ENCODE measurements at places on chromosomes 12 and 14.
A peak's percentile ranks its signal among the peaks of the same experiment; 100 is the strongest.

GRCh38 chr12:26402648-26403047 lies 207.3 kb downstream of the SSPN start:
- DNase-seq, result no peak

DNA sequence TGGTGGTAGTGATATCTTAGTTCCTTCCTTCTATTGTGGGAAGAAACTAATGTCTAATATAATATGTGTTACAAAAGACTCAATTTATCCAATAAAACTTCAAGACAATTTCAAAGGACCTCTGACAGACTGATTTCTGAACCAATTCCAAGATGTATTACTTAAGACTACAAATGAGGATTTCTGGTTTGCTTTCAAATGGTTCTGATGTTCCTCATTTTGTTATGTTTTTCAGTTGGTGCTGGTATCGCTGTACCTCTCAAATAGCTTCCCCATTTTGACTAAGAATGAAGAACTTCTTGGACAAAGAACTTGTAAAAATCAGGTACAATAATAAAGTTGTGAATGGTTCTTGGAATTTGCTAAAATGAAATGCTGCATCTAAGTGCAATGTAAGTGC lies 19.4 kb upstream of the MBIP start:
- no peak for DNase-seq

DNA sequence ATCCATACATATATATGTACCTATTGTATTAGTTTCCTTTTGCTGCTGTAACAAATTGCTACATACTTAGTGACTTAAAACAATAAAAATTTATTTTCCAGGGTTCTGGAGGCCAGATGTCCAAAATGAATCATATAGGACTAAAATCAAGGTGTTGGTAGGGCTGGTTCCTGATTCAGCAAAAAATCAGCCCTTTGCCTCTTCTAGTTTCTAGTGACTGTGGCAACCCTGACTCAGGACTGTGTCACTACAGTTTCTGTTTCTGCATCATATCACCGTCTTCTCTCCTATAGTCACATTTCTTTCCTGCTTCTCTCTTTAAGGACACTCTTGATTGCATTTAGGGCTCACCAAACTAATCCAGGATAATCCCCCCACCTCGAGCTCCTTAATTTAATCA lies 386.3 kb upstream of the TBX3 start:
- DNase-seq, result no peak

GRCh38 chr12:75581515-75581914 lies 70.1 kb upstream of the KRR1 start:
- no peak for DNase-seq

DNA sequence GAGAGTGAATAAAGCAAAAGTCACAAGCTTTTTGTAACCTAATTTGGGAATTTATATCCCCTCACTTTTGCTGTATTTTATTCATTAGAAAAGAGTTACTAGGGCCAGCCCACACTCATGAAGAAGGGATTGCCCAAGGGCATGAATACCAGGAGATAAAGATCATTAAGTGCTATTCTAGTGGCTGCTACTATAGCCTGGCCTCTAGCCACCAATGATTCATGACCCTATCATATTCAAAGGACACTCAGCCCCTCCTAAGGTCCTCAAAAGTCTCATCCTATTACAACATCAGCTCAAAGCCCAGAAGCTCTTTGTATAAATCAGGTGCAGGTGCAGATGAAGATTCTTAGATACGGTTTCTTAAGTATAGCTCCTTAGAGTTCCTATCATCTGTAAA lies 518.1 kb downstream of the TRHDE start:
- DNase-seq, result no peak

- peak; percentile 46 for DNase-seq
Observed at GRCh38 chr12:63937378-63938316, 93.1 kb downstream of the SRGAP1 start.

GRCh38 chr12:84692071-84692470 lies 220.5 kb downstream of the SLC6A15 start:
- DNase-seq, result no peak

- DNase-seq, result no peak
Observed at GRCh38 chr12:128445415-128446127, 178.6 kb downstream of the TMEM132C start.

GRCh38 chr12:58395470-58395869 lies 454.1 kb downstream of the ATP23 start:
- no peak for DNase-seq

- DNase-seq, result no peak
Observed at GRCh38 chr12:97601934-97602720, 139.5 kb downstream of the RMST start.

GRCh38 chr12:67909091-67909531 lies 80.1 kb upstream of the IFNG-AS1 start:
- DNase-seq, result no peak

- no peak for DNase-seq
Observed at GRCh38 chr12:105562199-105562971, 231.9 kb downstream of the C12orf75 start.

DNA sequence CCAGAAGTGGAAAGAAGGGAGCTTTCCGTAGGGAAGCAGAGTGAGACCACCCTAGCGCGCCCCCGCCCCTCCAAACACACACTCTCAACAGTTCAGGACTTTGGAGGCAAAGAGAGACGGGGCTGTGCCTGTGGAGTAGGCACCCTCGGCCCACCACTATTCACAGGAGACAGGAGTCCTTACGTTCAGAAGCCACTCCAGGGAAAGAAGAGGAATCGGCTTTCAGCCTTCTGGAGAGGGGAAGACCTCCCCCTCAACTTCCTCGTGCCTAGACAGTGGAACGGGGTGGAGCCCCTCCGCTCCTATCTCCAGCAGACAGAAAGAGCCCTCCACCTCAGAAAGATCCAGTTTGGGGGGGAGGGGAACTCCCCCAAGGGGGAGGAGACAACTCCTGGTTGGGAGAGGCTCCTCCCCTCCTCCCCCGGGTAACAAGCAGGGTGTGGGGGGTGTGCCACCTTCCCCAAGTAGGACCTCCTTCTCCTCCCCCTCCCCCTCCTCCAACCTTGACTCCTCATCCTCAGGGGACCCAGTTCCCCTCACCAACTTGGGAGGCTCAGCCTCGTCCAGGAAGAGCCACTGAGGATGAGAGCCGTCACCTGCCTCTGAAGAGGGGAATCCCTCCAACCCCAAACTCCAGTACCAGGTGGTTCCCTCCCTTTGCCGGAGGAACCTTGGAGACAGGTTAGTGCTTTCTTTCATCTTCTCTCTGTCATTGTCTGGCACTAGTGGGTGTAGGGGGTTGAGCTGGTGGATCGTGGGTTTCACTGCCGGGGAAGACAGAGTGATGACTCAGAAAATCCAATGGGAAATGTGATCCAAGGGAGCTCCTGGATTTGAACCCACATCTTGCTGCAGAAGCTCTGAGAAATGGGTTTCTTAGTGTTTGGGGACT lies 883 bp downstream of the FOXJ2 start:
- DNase-seq, result no peak

DNA sequence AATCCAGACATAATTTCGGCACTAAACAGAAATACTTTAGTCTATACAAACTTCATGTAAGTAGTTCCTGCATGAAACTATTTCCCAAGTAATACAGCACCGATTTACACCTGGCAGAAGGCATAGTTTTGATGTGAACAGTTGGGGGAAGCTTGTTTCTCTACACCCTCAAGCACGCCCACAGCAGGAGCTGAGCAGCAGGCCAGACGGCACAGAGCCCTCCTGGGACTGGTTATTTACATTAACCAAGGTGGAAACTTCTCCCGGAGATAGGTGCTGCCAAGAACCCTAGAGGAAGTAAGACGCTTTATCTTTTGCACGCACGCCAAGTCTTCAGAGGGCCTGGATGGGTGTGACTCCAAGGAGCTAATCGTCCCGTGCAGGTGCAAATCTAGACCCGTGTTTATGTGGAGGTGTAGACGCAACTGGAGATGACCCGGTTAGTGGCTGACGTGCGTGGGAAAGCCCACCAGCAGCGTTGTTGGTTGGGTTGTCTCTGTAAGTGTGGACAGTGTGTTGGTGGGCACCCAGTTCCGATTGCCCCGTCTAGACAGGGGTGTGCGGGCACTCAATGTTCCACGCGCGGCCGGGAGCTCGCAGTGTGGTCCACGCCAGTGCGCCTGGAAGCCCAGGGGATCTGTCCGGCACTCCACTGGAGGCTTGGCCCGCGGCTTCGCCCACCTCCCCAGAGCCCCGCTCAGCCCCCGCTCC lies 767 bp upstream of the TCP11L2 start:
- DNase-seq, result peak; percentile 37

GRCh38 chr12:115871714-115872113 lies 405.8 kb downstream of the MED13L start:
- DNase-seq, result no peak

DNA sequence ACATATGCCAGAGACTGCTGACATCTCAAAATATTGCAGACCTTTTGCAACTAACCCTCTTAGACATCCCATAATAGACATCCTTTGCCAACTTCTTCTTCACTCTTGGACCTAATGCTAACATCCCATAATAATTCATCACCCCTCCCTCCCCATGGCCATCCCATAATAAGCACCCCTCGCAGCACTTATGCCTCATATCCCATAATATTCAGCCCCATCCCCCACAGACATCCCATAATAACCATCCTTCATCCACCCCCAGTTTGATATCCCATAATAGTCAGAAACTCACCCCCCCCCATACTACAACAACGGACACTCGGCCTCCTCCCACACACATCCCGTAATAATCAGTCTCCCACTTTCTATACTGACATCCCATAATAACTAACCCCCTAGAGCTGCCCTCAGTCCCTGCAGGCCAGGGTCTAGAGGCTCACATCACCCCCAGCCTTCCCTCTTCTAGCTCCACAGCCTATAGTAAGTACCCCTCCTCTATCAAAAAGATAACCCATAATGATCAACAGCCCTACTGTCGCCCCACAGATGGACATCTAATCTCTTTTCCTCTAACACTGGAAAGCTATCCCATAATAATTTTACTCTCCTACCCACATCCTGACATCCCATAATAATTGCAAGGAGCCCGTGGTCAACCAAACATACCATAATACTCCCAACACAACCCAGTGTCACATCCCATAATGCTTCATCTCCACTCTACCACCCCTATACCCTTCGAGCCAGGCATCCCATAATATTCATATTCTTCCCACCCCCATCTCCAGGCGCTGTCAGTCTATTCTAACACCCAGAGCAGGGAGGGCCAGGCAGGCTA lies 792 bp upstream of the CHD4 start:
- DNase-seq, result peak; percentile 72

- no peak for DNase-seq
Observed at GRCh38 chr12:44847888-44848702, 28.0 kb downstream of the NELL2 start.

GRCh38 chr12:128789356-128789929 lies 34.3 kb downstream of the SLC15A4 start:
- no peak for DNase-seq

- DNase-seq, result no peak
Observed at GRCh38 chr14:100815478-100816285, 10.2 kb upstream of the MEG3 start.

- DNase-seq, result no peak
Observed at GRCh38 chr12:9805883-9806282, 21.4 kb upstream of the KLRF1 start.

DNA sequence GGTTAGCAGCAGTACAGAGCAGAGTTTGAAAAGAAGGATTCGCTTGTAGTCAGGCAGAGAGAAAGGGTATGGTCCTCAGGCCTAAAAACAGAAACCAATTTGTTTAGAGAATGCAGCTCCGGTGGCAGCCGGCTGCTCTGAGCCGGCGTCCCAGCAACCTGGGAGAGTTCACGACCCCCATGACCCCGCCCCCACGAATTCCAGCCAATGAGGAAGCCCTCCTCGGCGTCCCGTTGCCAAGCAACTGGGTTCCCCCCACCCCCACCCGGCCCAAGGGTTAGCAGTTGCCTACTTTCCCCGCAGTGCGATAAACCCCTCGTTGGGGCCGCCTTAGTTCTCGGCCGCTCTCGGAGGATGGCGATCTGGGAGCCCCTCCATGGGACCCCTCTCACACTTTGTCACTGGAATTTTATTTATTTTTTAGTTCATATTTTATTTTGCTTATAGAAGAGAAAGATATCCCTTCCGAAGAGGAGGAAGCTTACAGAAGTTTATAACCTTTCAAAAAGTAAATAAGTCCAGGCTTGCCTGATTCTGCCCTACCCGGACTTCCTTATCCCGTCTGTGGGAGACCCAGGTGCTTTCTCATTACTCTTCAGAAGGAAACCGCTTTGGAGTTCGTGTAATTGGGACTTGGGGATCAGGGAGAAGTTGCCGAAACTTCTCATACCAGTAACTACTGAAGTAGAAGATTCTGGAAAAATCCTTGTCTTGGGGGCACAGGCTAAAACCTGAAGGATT lies at the start of gene CCDC60:
Gene CCDC60, plus strand, starts transcription at position 300 of the 741 bp plus-strand sequence. CDS start 448 bp downstream, outside the sequence.
- DNase-seq, result no peak

DNA sequence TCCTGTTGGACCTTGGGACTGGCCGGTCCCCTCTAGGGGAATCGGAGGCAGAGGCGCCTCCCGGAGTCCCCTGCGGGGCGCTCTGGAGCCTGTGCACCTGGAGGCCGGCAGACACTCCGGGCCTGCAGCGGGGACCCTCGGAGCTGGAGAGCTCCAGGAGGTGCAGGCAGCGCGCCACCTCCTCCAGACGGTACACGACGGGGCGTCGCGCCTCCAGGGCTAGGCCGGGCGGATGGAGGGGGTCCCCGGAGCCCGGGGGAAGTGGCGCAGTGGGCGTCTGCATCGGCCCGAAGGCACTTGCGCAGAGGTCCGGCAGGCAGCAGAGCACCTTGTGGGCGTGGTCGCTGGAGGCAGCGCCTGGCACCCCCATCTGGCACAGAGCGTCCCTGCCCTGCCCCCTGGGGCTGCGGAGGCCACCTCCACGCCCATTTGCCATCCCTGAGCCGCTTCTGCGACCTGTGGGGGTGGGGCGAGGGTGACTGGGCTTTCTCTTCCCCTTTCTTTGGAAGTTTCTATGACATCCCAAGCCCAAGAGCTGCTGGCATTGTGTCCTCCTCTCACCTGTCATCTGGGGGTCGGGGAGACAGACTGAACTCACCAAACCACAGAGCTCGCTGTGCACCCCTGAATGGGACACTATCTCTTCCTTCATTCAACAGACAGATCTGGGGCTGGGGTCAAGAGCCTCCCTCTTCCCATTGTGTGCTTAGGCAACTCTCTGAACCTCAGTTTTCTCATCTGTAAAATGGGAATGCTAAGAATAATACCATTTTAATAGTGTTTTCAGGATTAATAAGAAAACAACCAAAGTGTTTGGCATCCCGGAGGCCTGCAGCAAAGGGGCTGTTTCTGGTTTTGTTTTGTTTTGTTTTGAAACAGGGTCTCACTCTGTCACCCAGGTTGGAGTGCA lies 37.5 kb upstream of the CORO1C start:
- no peak for DNase-seq

DNA sequence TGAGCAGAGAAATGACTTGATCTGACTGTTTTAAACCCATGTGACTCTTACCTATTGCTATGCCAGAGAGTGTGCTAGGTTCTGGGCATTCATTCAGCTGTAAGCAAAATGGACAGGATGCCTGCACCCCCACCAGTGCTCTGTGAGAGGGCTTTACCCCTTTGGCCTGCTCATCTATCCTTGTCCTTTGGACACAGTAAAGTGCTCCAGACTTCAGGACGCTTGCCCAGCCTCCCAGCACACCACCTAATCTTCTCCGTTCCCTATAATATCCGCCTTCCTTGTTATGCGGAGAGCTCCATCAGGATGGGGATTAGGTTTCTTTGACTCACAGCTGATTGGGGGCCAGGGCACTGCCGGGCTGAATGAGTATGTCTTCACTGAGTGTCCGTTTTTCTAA lies 4.4 kb upstream of the ZNF839 start:
- no peak for DNase-seq

- DNase-seq, result peak; percentile 50
Observed at GRCh38 chr14:96362071-96362964, 823 bp downstream of the ATG2B start.

GRCh38 chr12:50188875-50189575 lies 21.9 kb upstream of the CERS5 start:
- DNase-seq, result no peak
